SK-N-SH (cell line): ENCODE measurements at places on chromosomes 7 and 10. TPM values are rescaled to one million over a fixed set of nuclear protein-coding genes. Genes with fewer than 3 reads are reported as not detected.
A peak's percentile ranks its signal among the peaks of the same experiment; 100 is the strongest.

GNGT1 gene
- polyA plus RNA-seq: 0.15 TPM in 1 of 2 replicates, not detected in the other

DNA sequence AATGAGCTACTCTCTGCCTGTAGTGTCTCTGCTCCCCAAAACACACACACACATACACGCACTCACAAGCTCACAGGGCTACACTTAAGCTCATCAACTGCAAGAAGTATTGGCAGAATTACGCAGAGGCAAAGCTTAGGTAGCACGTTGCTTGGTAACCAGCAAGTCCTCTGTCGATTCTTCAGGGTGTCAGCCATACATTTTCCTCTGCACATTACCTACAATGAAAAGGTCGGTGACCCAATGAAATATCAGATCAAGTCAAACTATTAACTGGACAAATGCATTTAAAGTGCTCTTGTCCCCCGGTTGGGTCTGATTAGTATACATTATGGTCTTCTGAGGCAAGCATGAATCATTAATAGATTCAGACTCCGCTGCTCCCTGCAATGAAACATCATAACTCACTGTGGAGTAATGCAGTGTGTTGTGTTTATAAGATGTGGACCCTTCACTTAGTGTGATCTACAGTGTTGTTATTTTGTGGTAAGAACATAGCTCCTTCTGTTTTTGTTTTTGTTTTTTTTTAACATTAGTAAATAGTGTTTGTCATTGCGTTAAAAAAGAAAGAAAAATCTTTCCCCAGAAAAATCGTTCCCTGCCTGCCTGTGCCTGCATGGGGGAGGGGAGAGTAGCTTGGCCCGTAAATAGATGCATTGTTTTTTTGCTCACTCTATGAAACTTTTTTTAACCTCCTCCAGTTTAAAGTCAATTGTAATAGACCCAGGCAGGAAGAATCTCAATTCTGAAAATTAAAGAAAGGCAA is 325.5 kb downstream of the SFMBT2 start:
- no peak for DNase-seq
- no peaks in the 10 kb centered on the region for H3K4me1 ChIP-seq
- H3K36me3 ChIP-seq: no peaks in the 10 kb centered on the region
- no peak overlapping the region for H3K27ac ChIP-seq
- H3K4me3 ChIP-seq: no peak overlapping the region

GRCh38 chr10:28914701-28915100 is 237.4 kb downstream of the BAMBI start:
- H3K4me3 ChIP-seq: no peak overlapping the region
- DNase-seq: no peak
- no peaks in the 10 kb centered on the region for H3K4me1 ChIP-seq
- H3K36me3 ChIP-seq: no peaks in the 10 kb centered on the region
- H3K27me3 ChIP-seq: no peaks in the 10 kb centered on the region

DNA sequence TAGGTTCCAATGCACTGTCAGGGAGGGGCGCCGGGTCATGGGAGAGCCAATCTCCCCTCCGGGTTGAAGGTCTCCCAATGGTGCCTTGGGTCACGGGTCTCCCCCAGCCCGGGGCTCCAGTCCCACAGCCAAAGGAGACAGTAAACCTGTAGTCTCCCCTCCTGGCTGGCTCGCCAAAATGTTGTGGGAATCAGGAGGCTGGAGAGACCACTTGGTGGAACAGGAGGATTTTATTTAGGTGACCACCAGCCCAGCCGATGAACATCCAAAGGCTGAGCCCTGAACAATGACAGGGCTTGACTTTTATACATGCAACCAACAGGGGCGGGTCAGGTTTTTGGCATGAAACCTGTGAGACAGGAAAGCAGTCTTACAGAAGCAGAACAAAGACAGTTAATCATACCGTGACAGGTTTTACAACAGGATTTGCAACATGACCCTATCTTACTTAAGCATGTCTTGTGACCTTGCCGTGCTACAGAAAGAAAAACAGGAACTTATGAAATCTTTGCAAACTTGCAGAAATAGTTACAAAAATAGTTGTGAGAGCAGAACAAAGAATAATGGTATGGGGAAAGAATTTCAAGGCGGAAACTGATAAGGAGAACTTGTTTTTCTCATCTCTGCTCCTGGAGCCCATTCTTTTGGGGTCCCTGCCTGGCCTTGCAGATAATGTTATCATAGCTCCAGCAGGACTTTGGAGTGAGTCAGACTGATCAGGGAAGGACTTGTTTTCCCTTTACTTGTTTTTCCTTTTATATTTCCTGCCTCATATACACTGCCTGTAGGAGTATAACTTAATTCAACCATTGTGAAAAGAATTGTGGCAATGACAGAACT is 7.1 kb downstream of the ERV3-1 start:
- no peaks in the 10 kb centered on the region for H3K27me3 ChIP-seq
- no peak for DNase-seq
- H3K36me3 ChIP-seq: peaks cover 30% of the 10 kb centered on the region
- no peak overlapping the region for H3K27ac ChIP-seq
- H3K4me1 ChIP-seq: no peaks in the 10 kb centered on the region

DNA sequence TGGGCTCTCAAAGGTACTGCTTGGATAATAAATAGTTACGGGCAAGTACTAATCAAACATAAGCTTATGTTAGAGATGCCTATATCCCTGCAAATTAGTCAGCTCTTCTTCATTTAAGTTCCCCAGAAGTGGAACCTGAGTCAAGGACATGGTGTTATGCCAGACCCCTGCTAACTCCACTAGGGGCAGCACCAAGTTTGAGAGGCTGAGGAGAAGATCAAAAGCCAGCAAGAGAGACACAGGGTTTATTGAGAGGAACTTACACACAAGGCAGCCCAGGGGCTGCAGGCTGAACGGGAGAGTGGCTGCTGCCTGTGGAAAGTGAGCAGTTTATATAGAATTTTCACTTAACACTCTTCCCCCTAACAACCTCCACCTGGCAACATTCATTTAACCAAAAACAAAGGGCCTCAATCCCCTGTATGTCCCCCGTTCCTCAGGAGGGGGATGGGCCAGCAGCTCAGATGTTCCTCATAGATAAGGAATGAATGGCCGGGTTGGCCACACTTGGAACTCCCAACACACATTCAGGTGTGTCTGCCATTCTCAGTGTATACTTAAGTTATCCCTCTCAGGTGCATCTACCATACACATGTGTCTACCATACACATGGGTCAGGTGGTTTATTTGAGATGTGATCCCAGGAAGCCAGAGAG is 62.6 kb upstream of the GHITM start:
- no peak overlapping the region for H3K4me3 ChIP-seq
- DNase-seq: no peak
- no peaks in the 10 kb centered on the region for H3K4me1 ChIP-seq
- H3K27ac ChIP-seq: peak overlapping the region; percentile 46; the same call in 1 of the 2 replicates
- no peaks in the 10 kb centered on the region for H3K36me3 ChIP-seq

- H3K27me3 ChIP-seq: no peaks in the 10 kb centered on the region
- no peaks in the 10 kb centered on the region for H3K4me1 ChIP-seq
- no peak overlapping the region for H3K27ac ChIP-seq
- no peaks in the 10 kb centered on the region for H3K36me3 ChIP-seq
- H3K4me3 ChIP-seq: no peak overlapping the region
These were observed 347.5 kb downstream of the GRID1 start for GRCh38 chr10:86019141-86019540.
